M059J (cell line): ENCODE measurements at places on chromosomes 1 and 21.

DNA sequence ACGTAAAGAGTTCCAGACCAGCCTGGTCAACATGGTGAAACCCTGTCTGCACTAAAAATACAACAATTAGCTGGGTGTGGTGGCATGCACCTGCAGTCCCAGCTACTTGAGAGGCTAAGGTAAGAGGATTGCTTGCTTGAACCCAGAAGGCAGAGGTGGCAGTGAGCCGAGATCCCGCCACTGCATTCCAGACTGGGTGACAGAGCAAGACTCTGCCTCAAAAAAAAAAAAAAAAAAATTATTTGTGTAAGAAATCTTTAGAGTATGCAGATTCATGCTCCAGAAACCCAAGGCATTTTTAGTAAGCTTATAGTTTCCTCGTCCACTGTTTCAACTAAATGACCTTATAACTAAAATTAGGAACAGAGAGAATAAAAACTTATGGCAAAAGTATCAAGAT is 51.3 kb downstream of the ABL2 start:
- peak; percentile 31 for DNase-seq

- no peak for DNase-seq
Measured at GRCh38 chr1:1080951-1081310, 6.8 kb upstream of the RNF223 start.

- peak; percentile 2 for DNase-seq
Measured at GRCh38 chr21:22728091-22728490, 1729.9 kb downstream of the NCAM2 start.

- peak; percentile 79 for DNase-seq
Measured at GRCh38 chr1:205630241-205630640, 1.6 kb downstream of the ELK4 start.

DNA sequence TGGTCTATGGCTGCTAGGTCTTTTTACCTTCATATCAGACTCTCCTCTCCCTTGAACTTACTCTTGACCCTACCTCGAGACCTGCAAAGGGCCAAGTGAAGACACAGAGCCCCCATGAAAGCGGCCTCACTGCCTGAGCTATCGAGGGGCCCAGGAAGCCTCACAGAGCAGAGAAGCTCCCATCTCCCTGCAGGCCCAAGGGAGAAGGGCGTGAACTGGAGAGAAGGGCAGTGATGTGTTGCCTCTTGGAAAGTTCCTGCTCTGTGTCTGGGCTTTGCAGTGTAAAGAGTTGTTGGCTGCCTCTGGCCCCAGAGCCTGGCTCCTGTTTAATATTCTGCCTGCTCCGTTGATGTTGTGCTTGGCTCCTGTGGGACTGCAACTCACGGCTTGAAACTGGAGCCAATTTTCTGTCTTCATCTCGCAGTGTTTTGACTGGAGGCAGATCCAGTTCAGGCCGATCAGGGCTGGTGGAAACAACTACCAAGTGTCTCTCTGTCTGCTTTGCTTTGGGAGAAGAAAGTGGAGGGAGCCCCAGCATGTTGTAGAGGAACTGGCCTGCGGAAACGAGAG is 4.3 kb downstream of the SERTAD4 start:
- DNase-seq, result peak; percentile 69

DNA sequence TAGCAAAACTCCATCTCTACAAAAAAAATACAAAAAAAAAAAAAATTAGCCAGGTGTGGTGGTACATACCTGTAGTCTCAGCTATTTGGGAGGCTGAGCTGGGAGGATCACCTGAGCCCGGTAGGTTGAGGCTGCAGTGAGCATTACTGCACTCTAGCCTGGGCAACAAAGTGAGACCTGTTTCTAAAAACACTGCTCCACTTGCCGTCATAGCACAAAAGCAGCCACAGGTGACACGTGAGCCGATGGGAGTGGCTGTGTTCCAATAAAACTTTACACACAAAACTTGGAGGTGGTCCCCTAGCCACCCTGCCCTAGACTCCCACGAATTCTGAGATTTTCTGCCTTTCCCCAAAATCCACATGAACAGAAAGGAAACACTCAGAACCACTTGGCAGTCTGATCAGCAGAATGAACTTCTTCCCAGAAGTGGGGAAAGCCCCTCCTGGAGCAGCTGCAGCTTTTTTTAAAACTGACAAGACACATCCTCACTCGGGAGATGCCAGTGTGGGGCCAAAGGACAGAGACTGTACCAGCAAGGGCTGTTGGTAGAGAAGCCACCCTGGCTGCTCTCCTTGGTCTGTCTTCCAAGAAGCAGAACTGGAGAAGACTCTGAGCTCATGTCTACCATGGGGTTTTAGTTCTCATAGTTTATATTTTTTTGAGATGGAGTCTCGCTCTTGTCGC is 23.3 kb downstream of the PLEKHM2 start:
- DNase-seq, result no peak

DNA sequence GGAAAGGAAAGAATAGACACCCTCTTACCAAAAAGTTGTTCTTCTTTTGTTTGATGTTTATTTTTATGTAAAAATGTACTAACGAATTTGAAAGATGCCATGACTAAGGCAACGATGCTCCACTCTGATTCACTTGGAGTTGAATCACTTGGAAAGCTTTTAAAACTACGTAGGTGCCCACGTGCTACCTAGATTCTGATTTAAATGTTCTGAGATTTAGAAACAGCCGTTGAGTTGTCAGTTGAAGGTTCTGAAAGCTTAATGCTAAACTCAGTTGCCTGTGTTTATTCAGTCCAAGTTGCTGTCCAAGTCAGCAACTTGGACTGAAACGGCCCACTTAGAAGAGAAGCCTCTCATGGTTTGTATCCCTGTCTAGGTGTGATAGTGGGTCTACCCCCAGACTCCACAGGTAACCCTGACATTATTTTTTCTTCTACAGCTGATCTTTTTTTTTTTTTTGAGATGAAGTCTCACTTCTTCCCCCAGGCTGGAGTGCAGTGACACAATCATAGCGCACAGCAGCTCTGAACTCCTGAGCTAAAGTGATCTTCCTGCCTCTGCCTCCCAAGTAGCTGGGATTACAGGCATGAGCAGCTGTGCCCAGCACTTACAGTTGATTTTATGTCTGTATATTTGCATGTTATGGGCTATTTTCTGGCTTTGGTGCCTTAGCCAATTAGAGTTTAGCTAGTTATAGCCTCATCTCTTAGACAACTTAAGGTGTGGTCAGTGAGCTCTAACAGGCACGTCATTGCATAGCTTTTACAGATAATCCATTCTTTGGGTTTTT is 1.4 kb upstream of the VAMP4 start:
- peak; percentile 87 for DNase-seq

GRCh38 chr1:238073991-238074390 is 183.3 kb upstream of the ZP4 start:
- no peak for DNase-seq

GRCh38 chr1:109474697-109475096 is 8.4 kb downstream of the SYPL2 start:
- DNase-seq, result no peak

DNA sequence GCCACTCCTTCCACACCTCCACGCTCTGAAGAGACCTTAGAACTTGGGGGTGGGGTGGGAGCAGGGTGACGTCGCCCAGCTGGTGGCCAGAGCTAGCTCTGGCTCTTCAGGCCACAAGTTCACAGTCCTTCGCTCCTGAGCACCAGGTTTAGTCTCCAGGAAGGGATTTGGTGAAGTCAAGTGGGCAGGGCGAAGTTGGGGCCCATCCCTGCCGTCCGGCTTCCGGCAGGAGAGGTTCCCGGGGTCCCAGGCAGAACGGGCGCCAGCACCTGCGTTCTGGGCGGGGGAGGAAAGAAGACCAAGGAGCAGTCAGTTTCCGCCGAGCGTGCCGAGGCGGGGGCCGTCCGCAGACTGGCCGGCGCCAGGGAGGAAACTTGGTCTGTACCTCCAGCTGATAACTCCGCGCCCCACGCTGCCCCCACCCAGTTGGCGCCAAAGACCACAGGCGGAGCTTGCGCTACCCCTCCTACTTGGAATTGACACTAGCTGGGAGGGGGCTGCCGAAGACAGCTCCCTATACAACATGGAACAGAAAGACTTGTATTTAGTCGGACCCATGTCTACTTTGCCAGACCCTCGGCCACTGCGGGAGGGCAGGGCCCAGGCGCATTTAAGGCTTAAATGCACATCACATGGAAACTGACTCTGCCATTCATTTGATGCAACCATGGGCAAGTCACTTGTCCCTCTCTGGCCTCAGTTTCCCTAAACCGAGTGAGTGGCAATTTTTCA is 995 bp downstream of the ID3 start:
- peak; percentile 76 for DNase-seq

DNA sequence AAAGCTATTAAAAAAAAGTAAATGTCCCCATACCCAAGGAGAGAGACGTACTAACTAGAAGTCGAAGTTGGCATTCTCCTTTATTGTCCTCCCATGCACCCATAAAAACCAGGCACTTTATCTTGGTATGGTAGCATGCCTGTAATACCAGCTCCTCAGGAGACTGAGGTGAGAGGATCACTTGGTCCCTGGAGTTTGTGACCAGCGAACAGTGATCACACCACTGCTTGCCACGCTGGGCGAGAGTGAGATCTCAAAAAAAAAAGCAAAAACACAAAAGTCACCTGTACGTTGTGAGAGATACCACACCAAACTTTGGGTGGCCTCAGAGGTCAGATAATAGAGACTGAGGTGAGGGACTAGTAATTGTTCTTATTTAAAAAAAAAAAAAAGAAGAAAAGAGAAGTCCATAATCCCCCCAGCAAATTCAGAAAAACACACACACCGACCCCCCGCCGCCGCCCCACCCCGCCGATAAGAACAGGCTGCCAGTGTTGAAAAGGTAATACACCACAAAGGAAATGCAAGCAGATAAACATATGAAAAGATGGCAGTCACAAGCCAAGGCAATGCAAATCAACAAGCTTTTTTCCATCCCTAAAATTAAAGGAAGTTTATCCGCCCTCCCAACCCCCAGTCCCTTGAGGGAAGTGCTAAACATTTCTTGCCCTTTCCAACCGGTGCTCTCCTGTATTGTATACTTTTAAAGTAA is 3.6 kb downstream of the L1TD1 start:
- DNase-seq, result no peak

DNA sequence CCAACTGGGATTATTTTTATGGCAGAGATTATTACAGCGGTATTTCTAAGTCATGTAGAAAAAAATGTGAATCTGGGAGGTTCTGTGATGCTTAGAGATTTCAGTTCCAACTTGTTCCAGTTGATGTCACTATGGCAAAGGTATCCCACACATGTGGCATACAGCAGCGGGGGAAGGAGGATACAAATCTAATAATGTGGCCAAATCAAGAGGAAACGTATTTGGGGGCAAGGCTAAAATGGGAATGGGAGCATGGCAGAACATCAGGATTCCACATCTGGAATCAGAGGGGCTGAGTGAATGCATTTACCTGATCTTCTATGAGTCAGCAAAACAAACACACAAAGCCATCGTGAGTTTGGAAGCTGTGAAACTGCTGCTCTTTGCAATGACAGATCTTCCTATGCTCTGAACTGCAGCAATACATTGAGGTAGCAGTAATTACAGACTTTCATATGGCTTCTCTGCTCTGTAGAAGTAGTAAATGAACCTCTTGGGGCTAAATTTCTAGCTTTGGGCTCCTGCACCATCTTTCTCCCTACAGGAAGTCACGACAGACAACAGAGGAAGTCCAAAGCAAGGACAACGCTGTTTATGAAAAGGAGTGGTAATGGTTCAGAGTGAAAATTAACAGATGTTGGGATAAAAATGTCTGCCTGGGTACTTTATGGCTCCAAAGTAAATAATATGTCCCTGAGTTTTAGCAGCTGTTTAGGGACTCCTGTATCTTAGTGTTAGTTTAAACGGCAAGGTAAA is 55.5 kb downstream of the GABPA start:
- peak; percentile 55 for DNase-seq

- DNase-seq, result no peak
Measured at GRCh38 chr1:228068359-228068758, 14.1 kb upstream of the ARF1 start.

DNA sequence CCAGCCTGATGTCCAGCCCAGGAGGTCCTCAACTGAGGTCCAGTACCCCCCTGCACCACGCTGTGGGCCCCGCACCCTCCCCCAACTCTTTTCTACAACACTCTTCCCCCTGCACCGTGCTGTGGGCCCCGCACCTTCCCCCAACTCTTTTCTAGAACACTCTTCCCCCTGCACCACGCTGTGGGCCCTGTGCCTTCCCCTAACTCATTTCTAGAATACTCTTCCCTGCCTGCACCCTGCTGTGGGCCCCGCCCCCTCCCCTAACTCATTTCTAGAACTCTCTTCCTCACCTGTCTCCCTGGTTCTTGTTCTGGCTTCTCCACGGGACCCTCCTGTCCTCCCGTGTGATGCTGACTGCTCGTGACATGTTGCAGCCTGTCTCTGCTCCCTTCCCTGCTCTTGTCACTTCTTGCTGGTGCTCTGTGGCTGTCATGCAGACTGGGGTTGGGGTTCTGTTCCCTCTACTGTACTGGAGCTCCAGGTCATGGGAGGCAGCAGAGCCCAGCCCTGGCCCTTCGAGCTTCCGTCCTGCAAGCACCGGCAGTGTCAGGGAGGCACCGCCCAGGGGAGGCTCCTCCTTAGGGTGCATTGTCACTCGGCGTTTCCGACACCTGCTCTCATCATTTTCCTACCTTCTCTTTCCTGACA is 160.1 kb upstream of the COL6A1 start:
- no peak for DNase-seq

DNA sequence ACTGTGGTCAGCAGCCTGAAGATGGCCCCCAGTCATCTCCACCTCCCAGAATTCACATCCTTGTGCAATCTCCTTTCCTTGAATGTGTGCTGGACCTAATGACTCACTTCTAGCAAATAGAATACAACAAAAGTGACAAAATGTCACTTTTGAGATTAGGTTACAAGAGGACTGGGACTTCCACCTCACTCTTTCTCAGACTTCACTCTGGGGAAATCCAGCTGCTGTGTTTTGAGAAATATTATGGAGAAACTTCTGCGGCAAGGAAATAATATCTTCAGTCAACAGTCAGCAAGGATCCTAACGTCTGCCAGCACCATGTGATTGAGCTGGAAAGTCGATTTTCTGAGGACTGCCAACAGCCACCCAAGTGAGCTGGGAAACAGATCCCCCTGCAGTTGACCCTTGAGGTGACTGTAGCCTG is 70.5 kb upstream of the GADD45A start:
- DNase-seq, result peak; percentile 74

GRCh38 chr1:84688463-84689061 is 1.7 kb downstream of the SSX2IP start:
- DNase-seq, result peak; percentile 24

GRCh38 chr1:111222308-111223125 is 5.0 kb upstream of the CHI3L2 start:
- DNase-seq, result peak; percentile 75

DNA sequence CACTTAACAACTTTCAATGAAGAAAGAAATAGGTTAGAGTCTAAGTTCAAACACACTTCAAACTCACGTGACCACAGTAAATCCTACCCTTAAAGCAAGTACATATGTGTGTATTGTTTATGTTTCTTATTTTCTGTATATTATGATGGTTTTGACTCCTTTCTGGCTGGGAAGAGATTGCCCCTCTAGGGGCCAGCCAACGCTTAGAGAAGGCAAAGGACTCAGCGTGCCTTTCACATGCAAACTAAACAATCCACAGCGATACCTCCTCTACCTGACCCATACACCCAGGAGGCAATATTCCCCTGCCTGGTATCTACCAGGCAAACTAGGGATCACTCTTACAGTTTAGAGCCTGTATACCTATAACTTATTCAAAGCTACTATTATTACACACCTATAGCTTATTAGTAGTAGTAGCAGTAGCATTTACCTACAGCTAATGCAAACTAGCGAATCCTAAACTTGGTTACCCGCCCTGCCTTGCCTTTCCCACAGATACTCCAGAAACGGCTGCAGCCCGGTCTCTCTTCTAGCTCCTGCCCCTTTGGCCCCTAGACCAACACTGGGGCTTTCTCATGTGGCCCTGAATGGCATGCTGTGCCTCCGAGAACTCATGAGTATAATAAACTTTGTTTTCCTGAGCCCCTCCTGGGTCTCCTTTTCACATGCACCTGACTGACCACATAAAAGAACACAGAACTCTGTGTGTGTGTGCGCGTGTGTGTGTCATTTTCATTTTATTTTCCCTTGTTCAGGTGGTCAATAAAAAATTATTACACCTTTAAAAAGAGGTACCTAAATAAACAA is 14.0 kb downstream of the NRIP1 start:
- no peak for DNase-seq
